GF-D8 (cell line): ENCODE measurements at places on chromosomes 3 and 15.

- DNase-seq = no peak
Measured at GRCh38 chr3:100947119-100947518, 46.1 kb downstream of the ABI3BP start.

DNA sequence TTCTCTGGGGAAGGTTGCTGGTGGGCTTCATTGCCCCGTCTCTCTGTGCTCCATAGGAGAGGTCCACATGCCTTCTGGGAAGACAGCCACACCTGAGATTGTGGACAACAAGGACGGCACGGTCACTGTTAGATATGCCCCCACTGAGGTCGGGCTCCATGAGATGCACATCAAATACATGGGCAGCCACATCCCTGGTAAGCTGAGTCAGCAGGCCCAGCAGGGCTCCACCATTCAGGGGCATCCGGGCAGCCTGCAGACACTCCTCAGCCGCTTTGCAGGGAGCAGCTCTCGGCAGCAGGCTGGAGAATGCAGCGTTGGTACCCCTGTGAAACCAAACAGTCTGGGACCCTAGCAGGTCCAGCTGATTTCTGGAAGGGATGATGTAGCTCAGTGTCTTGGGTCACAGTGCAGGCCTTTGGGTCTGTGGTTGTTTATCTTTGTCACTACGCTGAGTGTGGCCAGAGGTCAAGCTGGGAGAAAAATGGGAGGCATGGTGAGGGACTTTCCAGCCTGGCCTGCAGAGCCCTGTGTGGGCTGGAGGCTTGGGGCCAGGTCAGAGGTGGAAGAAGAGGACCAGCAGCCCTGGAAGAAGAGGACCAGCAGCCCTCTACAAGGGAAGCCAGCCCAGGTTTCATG lies 67.2 kb downstream of the DNASE1L3 start:
- no peak for DNase-seq

DNA sequence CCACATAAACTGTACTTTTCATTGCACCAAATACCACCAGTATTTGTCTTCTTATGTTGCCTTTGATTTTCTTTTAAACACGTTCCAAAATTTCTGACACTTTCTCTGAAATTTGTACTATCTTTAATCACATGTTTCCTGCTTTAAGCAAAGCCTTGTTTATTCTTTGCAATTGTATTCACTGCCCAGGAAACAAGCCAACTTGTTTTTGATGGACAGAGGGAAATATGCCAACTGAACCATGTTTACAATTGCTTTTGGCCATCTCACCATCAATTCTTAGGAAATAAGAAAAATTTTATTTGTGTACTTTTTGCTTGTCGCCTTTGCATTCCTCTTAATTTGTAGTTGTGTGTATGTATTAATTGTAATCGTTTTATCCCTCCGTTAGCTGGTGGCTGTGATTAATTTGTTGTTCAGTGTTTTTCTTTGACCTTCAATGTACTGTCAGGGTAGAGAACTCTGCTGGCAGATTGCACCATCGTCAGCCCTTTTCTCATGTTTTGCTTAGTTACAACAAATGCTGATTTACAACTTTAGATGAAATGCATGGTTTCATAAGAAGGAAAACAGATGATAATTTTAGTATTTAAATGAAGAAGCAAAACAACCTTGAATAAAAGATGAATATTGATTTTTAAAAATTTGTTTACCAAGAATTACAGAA lies 19.4 kb upstream of the FEZF2 start:
- DNase-seq = no peak

GRCh38 chr15:73028031-73028430 lies 24.2 kb upstream of the NEO1 start:
- DNase-seq = no peak

DNA sequence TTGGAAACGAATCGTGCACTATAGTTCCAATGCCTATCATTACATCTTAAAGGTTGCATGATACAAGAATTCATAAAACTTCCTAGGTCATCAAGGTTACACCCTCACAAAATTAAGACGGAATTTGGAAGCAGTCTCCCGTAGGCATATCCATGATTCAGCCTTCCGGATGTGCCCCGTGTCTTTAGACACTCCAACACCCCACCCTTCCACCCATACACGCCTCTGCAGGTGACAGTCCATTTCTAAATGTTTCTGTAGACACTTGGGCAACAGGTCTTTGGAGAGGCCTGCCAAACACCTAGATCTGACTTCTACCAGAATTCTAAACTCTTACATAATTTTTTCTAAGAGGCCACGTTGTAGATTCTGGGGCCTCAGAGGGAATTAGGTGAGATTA lies 49.8 kb downstream of the LDHAL6B start:
- DNase-seq = no peak

DNA sequence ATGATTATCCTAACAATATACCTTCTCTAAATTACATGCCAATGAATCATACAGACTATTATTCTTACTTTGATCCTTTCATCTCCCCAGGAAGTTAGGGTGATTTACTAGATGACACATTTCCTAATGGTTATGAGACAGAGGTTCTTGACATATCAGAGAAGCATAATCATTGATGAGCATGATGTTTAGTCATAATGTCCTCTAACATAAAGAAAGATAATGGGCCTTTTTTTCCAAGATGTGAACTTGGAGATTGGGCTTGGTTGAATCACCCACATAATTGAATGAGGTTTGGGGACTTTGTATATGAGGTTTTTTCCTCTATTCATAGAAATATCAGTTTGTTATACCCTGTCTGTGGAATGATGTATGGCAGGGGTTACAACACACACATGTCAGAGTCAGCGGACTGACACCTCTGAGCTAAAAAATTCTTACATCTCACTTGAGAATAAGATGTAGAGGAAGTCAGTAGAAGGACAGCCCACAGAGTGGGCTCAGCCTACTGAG lies 69.7 kb upstream of the DCBLD2 start:
- no peak for DNase-seq

GRCh38 chr15:45187578-45187893 lies 230 bp downstream of the SHF start:
- DNase-seq = no peak

- no peak for DNase-seq
Measured at GRCh38 chr15:42144841-42145375, 11.5 kb downstream of the PLA2G4F start.

- DNase-seq = no peak
Measured at GRCh38 chr3:27366062-27366591, 3.1 kb downstream of the NEK10 start.

DNA sequence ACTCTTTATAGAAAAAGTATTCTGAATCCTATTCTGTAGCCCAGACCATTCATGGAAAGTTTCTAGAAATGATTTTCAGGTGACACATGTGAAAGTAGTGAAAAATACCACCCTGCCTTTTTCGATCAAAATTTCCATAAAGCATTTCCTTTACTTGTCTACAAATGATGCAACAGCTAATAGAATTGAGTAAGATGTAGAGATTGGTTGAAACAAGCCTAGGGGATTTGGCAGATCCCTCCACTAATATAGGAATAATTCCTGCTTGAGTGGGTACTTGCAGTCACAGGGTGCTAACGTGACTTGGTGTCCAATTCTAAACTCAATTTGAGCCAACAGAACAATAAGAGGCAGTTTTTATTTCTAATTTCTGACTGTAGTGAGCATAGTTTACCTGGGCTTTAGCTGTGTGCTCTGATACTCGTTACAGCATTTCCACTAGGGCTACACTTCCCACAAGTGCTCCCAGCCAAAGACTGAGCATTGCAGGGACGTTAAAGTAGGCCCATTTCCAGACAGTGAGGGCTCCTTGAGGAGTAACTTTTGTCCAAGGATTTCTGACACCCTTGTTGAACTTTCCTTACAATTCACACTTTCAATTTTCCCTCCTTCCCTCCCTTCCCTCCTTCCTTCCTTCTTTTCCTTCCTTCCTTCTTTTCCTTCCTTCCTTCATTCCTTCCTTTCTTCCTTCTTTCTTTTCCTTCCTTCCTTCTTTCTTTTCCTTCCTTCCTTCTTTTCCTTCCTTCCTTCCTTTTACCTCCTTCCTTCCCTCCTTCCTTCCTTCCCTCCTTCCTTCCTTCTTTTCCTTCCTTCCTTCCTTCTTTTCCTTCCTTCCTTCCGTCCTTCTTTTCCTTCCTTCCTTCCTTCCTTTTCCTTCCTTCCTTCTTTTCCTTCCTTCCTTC lies 53.9 kb upstream of the TP63 start:
- DNase-seq = no peak

DNA sequence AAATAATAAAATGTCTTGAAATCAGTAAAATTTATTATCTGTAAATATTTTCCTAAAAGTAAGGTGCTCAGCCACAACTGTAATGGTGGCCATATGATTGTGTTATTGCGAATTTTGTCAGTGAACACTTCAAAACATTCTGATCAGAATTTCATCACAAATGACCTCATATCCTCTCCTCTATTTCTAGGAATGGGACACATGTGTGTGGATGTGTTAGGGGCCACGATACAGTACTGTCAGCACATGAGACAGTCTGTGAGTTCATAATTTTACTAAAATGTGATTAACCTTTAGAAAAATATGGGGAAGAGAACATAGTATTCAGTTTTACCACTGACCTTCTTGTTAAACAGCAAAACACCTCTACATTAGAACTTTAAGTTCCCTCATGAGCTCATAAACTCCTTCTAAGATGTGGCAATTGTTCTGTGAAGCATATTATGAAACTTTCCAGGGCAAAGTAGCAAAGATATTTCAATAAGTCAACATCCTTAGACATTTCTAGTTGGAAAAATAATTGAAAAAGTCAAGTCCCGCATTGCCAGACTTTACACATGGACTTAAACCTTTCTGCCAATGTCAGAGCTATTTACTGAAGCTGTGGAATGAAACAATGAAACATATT lies 158.2 kb upstream of the ABI3BP start:
- no peak for DNase-seq

DNA sequence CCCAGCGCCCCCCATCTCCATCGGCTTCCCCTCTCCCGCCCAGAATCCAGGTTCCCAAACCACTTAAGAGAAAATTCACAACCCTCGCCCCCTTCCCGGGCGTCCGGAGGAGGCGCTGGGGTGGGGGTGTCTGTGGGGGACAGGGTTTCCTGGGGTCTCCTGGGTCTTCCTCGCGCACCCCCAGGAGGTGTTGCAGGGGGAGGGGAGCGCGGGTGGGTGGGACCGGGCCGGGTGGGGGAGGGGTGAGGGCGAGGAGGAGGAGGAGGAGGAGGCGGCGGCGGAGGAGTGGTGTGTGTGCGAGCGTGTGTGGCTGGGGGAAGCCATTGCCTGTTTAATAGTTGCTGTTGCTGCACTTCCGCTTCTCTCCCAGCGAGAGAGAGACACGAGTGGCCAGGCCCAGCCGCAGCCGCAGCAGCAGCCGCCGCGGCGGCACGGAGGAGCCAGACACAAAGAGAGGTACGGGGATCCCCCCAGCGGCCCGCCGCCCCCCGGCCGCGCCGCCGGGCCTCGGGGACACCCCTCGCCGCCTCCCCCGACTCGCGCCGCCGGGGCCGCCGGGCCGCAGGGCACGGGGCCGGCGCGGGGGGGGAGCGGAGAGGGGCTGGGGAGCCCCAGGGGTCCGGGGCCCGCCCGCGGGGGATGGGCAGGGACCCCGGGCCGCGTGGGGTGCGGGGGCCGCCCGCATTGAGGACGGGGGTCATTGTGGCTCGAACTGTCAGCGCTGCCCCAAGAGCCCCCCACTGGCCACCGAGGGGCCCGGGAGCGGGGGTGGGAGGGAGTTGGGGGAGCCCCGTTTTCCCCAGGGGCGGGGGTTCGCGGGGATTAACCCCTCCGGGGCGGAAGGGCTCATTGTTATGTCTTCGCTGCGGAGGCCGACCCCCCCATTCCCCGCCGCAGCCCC lies at the start of gene UBE2E1:
UBE2E1 (plus strand) TSS at position 323 of the 901 bp plus-strand sequence. CDS start 1,315 bp downstream, outside the sequence.
- peak; percentile 48 for DNase-seq

GRCh38 chr15:100234158-100235029 lies 107.4 kb downstream of the ADAMTS17 start:
- DNase-seq = no peak

GRCh38 chr3:38614091-38614490 lies 35.4 kb downstream of the SCN5A start:
- no peak for DNase-seq

- DNase-seq = no peak
Measured at GRCh38 chr15:92915766-92916435, 15.8 kb downstream of the CHD2 start.

DNA sequence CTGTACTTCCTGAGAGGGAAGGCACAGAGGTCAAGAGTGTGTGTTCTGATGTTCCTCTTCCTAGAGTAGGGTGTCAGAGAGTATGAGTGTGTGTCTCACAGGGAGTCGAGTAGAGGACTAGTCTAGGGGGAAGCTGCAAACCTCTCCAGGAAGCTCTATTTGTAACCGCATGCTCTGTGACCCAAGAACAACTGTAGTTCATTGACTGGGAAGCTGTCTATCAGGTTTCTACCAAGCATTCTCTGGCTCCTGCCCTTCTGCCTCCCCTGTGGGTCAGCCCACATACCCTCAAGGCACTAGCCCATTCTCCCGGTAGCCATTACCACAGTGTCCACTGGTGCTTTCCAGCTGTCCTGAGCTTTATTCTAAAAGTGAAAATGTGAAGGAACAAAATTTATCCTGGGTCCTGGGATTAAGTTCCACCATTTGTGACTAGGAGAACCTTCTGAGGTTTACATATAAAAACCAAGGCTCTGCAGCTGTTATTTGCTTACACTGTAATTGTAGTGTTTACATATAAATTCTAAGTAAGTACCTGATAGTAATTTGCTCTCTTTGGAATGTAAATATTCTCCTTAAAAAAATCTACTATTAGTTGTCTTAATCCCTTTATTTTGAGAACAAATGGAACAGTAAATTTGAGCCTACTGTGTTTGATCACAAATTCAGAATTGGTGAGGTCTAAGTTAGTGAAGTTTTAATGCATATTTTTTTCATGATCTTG lies 40.7 kb downstream of the MYRIP start:
- DNase-seq = no peak

DNA sequence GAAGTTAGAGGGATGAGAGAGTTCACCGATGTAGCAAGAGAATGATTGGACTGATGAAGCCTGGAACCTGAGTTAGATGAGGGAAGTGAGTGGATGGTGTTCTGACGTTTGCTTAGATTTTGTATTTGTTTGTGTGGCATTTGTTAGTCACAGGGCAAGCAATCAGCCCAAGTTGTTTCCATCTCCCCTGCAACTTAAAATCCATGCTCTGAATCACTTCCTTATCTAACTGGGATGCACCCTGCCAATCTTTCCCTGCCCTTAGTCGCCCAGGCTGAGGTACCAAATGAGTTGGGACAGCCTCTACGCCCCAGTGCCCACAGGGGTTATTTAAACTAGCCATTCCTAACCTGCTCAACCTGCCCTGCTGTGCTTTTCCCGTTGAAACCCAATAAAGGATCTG lies 12.6 kb downstream of the PAQR5 start:
- DNase-seq = no peak

DNA sequence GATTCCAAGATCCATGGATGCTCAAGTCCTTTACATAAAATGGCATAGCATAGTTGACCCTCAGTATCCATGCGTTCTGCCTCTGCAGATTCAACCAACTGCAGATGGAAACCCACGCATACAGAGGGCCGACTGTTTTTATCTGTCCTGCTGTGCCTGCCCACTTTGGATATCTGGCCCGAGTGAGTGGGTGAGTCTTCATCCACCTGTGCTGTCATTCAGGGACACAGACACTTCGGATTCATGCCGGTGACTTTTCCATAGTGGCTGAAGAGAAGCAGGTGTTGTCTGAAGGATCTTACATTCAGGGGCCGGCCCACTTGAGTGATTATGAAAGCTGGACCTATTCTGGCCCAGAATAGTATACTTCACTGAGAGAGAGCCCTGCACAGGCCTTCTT lies 85.1 kb downstream of the RYR3 start:
- DNase-seq = no peak
